ENCODE measurements at places on chromosomes 3 and 15. TPM values are rescaled to one million over a fixed set of nuclear protein-coding genes. Genes with fewer than 3 reads are reported as not detected.
A peak's percentile ranks its signal among the peaks of the same experiment; 100 is the strongest.

DNA sequence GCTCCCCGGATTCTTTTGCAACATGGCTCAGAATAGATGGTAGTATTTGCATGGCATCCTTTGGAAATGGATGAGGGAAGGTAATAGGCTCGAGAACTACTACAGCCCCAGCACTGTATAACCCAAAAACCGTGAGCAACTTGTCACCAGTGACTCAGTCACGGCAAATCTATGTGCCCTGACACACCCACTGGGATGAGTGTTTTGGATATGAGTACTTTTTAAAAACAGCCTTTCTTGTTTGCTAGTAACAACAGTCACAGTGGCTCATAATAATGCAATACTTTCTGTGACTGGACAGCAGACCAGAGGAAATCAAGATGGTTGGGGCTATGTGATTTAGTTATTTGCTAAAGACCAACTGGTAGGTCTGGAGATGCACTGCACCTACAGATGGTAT lies 299.6 kb downstream of the ULK4 start:
- H3K4me3 ChIP-seq = no peak overlapping the region
- no peaks in the 10 kb centered on the region for H3K27me3 ChIP-seq
- DNase-seq = no peak
- no peak overlapping the region for H3K27ac ChIP-seq

GRCh38 chr15:56683908-56684307 lies 49.4 kb downstream of the ZNF280D start:
- H3K4me3 ChIP-seq = no peak overlapping the region
- peaks cover 10% of the 10 kb centered on the region for H3K36me3 ChIP-seq
- no peaks in the 10 kb centered on the region for H3K27me3 ChIP-seq
- H3K4me1 ChIP-seq = peaks cover 4% of the 10 kb centered on the region

DNA sequence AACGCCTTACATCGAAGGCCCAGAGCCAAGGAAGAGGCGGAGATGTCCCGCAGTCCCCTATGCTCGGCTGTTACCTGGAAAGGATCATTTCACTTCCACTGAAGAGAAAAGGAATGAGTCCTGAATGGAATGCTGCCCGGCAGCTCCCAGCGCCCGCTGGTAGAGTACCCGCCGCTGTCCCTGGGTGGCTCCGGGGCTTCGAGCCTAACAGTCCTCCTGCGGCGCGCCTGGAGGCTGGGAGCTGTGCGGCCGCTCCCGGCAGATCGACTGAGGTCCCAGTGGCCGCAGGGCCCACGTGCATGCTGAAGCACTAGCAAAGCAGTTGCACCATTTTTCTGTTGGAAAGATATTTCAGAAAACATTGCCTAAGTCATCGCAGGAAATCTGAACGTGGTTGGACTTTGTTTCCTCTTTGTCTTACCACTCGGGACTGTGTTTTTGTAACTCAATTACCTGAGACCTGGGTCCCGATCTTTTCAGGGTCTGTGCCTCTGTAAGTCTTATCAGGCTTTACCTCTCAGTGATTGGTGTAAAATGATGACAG lies 984 bp downstream of the RNU6-1 start:
- DNase-seq = no peak
- H3K27me3 ChIP-seq = peaks cover under 1% of the 10 kb centered on the region
- peaks cover 53% of the 10 kb centered on the region for H3K4me1 ChIP-seq
- no peaks in the 10 kb centered on the region for H3K36me3 ChIP-seq

DNA sequence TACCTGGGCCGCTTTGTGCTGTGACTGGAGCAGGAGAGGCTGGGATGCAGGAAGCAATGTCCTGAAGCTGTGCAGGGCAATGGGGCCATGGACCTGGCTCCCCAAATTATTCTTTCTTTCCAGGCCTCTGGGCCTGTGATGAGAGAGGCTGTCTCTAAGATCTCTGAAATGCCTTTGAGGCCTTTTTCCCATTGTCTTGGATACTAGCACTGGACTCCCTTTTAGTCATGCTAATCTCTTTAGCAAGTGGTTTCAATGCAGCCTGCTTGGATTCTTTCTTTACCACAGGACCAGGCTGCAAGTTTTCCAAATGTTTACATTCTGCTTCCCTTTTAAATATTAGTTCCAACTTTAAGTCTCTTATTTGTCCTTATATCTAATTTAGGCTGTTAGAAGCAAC lies 64.8 kb upstream of the SGO1 start:
- no peaks in the 10 kb centered on the region for H3K36me3 ChIP-seq
- H3K4me1 ChIP-seq = no peaks in the 10 kb centered on the region

DNA sequence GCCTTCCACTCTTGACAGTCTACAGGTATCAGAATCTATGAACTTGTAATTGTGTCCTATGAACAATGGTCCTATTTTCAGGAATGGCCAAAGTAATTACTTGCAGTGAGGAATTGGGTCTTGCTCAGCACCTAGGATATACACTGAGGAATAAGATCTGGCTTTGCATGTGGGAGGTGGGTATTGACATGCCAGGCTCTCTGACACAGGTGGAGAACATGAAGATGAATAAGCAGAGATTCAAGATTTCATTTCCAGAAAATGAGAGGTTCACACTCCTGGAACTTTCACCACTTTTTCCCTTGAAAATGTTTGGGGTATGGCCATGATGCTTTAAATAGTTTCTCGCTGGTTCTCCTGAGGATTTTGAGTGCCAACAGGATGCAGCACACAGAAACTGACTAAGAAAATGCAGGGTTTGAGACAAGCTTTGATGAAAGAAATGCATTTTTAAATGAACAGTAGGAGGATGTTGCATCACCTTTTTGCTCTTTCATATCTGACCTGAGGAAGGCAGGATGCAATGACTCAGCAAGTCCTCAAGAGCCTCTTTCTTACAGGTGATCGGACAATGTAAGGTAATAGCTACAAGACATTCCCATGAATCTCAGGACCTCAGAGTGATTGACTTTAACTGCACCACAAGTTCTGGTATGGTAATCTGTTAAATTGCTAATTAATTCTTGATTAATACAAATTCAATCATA lies 3.7 kb downstream of the HRG start:
- H3K4me3 ChIP-seq = no peak overlapping the region
- no peak for DNase-seq
- no peak overlapping the region for H3K27ac ChIP-seq
- no peaks in the 10 kb centered on the region for H3K27me3 ChIP-seq
- no peaks in the 10 kb centered on the region for H3K4me1 ChIP-seq
- H3K36me3 ChIP-seq = no peaks in the 10 kb centered on the region

GRCh38 chr3:88028876-88029275 lies 29.9 kb downstream of the CGGBP1 start:
- H3K4me3 ChIP-seq = no peak overlapping the region
- no peak overlapping the region for H3K27ac ChIP-seq
- H3K36me3 ChIP-seq = no peaks in the 10 kb centered on the region
- peaks cover 6% of the 10 kb centered on the region for H3K4me1 ChIP-seq
- DNase-seq = no peak

- no peaks in the 10 kb centered on the region for H3K27me3 ChIP-seq
- H3K27ac ChIP-seq = peak overlapping the region; percentile 100
- H3K4me3 ChIP-seq = peak overlapping the region; percentile 97
Observed at GRCh38 chr15:92881211-92881754, 18.8 kb upstream of the CHD2 start.

DNA sequence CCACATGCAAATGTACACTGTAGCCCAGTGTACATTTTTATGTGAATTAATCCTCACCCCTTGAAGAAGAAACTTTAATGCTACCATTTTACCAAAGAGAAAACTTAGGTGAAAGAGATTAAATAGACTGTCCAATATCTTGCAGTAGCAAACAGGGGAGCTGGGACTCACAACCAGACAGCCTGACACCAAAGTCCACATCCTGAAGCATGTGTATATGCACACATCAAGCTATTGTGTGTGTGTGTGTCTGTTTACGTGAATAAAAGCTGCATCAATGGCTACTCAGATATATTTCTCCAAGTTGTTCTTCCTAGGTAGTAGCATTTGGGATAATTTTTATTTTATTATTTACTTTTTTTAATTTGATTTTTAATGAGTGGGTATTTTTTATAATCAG lies 6.7 kb downstream of the ANO10 start:
- no peaks in the 10 kb centered on the region for H3K36me3 ChIP-seq
- no peak overlapping the region for H3K27ac ChIP-seq
- no peak overlapping the region for H3K4me3 ChIP-seq
- no peaks in the 10 kb centered on the region for H3K4me1 ChIP-seq
- DNase-seq = no peak
- no peaks in the 10 kb centered on the region for H3K27me3 ChIP-seq

DNA sequence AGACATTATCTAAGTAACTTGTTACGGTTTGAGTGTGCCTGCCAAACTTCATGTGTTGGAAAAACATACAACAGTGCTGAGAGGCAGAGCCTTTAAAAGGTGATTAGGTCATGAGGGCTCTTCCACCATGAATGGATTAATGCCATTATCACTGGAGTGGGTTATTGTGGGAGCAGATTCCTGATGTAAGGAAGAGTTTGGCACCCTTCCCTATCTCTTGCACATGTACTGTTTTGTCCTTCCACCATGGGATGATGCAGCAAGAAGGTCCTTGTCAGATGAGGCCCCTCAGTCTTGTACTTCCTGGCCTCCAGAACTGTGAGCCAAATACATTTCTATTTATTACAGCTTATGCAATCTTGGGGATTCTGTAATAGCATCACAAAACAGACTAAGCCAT lies 413.9 kb downstream of the EPHA3 start:
- DNase-seq = no peak
- no peak overlapping the region for H3K4me3 ChIP-seq
- H3K27ac ChIP-seq = no peak overlapping the region
- no peaks in the 10 kb centered on the region for H3K4me1 ChIP-seq

GRCh38 chr15:56812961-56813360 lies 79.7 kb upstream of the ZNF280D start:
- no peaks in the 10 kb centered on the region for H3K27me3 ChIP-seq
- H3K27ac ChIP-seq = peak overlapping the region; percentile 33
- no peak overlapping the region for H3K4me3 ChIP-seq
- H3K36me3 ChIP-seq = no peaks in the 10 kb centered on the region

- H3K4me3 ChIP-seq = no peak overlapping the region
- H3K36me3 ChIP-seq = no peaks in the 10 kb centered on the region
- no peak for DNase-seq
- H3K27ac ChIP-seq = no peak overlapping the region
Observed at GRCh38 chr3:56761887-56762651, 39.7 kb downstream of the ARHGEF3 start.

- H3K4me3 ChIP-seq = no peak overlapping the region
- no peak for DNase-seq
- no peak overlapping the region for H3K27ac ChIP-seq
- no peaks in the 10 kb centered on the region for H3K36me3 ChIP-seq
Observed at GRCh38 chr3:30761374-30761773, 133.1 kb downstream of the GADL1 start.

GRCh38 chr15:52180196-52180835 lies 10.9 kb downstream of the GNB5 start:
- no peaks in the 10 kb centered on the region for H3K36me3 ChIP-seq
- H3K4me1 ChIP-seq = peaks cover 16% of the 10 kb centered on the region
- H3K27ac ChIP-seq = peak overlapping the region; percentile 88
- peak; percentile 53 for DNase-seq
- no peaks in the 10 kb centered on the region for H3K27me3 ChIP-seq

DNA sequence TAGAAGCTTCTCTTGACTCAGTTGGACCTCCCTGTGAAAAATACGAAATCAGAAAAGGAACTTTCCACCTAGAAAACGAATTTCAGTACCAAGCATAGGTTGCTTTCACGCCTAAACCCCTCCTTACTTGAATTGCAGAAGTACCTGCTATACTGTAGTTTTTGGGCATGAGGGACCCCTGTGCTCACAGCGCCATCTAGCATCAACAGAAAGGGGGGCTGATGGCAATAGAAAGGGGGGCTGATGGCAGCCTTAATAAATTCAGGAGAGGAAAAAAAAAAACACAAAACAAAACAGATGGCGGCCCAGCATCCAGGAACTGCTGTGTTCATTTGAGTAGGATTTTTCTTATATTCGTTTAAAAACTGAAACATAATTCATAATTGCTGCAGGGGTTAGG lies 96.7 kb downstream of the NPAP1 start:
- no peak for DNase-seq
- no peak overlapping the region for H3K27ac ChIP-seq

DNA sequence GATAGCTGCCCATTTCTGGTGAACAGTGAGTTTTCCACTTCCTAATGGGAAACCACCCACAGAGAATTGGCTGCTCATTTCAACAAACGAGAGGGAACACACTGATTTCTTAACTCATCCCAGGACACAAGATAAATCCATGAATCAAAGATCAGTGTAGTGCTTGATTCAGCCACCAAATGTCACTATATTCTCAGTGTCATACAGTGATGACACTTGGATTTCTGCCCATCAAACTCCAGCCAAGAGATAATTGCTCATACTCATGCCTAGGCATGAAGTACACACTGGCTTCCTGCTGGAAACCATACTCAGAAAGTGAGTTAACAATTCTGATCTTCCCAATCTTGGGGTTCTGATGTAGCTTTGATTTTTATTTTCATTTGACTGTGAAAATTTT lies 35.4 kb upstream of the GRM7 start:
- H3K27ac ChIP-seq = no peak overlapping the region
- no peaks in the 10 kb centered on the region for H3K27me3 ChIP-seq
- H3K4me3 ChIP-seq = no peak overlapping the region
- no peaks in the 10 kb centered on the region for H3K36me3 ChIP-seq

DNA sequence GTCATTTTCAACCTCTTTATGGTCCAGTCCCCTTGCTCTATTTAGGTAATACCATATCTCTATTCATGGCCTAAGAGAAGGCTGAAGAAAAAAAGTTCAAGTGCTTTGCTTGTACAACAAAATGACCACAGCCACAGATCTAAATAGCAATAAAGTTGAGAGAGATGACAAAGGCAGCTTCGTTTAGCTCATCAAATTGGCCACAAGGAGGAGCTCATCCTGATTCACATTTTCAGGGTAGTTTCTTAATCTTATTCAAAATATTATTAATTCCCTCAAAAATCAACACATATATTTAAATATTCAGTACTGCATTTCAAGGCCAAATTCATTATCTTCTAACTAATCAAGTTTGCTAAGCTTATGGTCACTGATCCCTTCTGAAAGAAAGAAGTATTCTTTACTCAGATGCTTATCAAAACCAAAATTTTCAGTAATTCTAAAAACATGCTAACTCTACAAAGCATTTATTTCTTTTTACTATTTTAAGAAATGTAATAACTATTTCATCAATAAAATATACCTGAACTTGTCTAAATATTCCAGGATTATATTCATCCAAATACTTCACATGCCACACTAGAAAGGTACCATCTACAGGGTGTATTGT lies 85.5 kb downstream of the DMXL2 start:
- no peak overlapping the region for H3K27ac ChIP-seq
- H3K4me1 ChIP-seq = no peaks in the 10 kb centered on the region
- H3K4me3 ChIP-seq = no peak overlapping the region

Gene ALS2CL
- total RNA-seq = 11.8 TPM

Gene GAP43
- 7.0 TPM for total RNA-seq

Gene TLNRD1
- total RNA-seq = 27.7 TPM

Gene GPR62
- total RNA-seq = 0.19 TPM

Gene HIGD2B
- not detected for total RNA-seq

Gene PTH1R
- 26.8 TPM for total RNA-seq

Gene GANC
- 22.7 TPM for total RNA-seq

Gene CEP70
- 36.5 TPM for total RNA-seq
